ENCODE measurements at places on chromosomes 11 and 22.

DNA sequence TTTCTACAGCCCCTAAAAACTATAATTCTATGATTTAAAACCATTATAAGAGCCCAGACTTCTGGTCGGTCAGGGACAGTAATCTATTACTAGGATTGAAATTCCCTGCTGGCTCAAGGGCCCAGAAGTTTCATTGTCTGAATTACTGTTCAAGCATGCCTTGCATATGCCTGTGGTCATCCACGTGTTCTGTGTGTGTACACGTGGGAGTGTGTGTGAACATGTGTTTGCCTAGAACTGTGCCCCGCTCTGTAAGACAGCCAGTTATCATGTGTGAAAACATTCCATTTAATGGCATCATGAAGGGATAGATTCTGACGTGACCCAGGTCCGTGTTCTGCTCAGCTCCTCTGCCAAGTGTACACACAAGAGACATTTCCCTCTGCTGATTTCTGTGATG, 189.3 kb upstream of the NECTIN1 start:
- no peak for DNase-seq

DNA sequence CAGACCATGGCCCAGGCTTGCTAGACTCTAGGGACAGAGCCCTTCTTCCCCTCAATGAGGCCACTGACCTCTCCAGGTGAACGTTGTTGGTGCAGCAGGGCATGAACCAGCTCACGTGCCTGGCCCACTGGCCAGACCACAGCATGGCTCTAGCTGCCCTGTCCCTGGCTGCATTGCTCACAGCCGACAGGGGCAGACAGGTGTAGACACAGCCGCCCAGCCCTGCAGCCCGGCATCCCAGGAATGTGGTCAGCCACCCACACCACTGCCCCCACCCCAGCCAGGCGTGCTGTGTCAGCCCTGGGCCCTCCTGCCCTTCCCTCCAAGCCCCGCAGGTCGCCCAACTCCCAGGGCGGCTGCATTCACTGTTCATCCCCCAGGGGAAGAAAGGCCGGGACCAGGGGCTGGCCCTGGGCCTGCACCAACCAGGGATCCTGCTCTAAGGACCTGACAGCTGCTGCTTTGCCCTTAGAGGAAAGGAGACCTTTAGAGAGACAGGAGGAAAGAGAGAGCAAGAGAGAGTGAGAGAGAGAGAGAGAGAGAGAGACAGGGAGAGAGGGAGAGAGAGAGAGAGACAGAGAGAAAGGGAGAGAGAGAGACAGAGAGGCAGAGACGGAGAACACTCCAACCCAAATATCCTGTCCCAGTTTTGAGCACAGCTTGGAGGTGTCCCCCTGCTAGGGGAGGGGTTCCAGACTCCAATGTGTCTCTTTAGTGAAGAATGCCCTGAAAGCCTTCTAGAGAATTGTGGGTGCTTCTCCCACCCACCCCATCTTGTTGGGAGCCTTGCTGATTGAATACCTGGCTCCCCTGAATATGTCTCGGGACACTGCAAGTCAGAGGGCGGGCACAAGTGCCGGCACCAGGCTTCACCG, 44.2 kb upstream of the LINC01488 start:
- no peak for DNase-seq

- DNase-seq: no peak
Measured at GRCh38 chr11:128766591-128767081, 72.8 kb downstream of the FLI1 start.

DNA sequence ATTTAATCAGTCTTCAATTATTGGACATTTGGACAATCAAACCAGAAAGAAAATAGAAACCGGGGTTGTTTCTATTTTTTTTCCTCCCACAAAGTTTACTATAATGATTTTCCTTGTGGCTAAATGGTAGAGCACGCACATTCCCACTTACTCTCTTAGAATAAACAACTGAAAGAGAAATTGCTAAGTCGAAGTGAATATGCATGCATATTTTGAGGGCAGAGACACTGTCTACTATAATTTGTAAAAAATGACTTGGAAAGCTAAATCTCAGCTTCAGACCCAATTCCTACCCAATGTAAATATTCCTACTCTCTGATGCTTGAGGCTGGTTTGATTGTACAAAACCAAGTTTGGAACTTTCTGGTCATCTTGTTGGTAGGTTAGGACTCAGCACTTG, 66.7 kb upstream of the PAX6 start:
- DNase-seq: no peak

GRCh38 chr22:38316364-38317121, 690 bp downstream of the CSNK1E start:
- peak; percentile 46 for DNase-seq

DNA sequence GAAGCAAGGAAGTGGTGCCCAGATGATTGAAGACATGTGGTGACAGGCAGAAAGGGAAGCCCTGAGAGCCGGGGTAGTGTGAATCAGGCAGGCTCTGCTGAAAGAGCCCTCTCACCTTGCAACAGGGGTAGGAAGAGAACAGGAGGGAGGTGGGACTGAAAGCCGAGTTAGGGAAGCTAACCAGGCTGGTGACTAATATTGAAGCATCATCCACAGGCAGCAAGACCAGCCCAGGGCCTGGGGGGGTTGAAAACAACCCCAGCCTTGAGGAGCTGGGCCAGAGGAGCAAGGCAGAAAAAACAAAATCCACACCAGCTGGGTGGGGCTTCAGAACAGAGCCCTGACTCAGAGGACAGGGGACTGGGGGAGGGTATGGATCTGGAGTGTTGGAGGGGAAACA, 35.0 kb upstream of the CRTAM start:
- no peak for DNase-seq

- DNase-seq: no peak
Measured at GRCh38 chr11:9874466-9874865, 210.6 kb downstream of the SWAP70 start.

- no peak for DNase-seq
Measured at GRCh38 chr11:101848262-101848661, 66.5 kb upstream of the CEP126 start.

DNA sequence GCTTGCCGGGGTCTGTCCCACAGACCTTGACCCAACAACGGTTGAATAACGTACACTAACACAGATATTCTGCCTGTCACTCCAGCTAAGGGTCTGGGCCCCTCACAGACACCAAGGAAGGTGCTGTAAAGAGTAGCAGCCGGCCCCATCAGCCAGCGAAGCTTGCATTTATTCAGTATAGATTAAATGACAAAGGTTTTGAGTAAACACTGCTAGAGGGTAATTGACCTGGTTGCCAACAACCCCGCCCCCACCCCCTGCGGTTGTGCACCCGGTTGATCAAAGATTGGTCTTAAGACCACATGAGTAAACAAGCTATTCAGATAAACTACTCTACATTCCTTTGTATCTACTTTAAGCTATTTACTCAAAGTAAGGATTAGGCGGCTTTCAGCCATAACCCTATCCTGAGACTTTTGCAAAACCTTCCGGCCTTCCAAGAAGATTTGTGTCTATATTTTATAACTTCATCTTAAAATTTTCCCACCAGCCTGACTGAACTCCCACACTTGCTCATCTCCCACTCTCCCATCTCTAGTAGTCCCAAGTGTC, 4.8 kb upstream of the CKAP5 start:
- DNase-seq: no peak

- DNase-seq: no peak
Measured at GRCh38 chr11:110711448-110711775, 825 bp downstream of the ARHGAP20 start.

- no peak for DNase-seq
Measured at GRCh38 chr11:13698132-13698531, 29.7 kb downstream of the FAR1 start.

- no peak for DNase-seq
Measured at GRCh38 chr11:15947681-15948648, 408.4 kb downstream of the SOX6 start.

- DNase-seq: no peak
Measured at GRCh38 chr11:84906995-84907394, 720.1 kb downstream of the DLG2 start.

DNA sequence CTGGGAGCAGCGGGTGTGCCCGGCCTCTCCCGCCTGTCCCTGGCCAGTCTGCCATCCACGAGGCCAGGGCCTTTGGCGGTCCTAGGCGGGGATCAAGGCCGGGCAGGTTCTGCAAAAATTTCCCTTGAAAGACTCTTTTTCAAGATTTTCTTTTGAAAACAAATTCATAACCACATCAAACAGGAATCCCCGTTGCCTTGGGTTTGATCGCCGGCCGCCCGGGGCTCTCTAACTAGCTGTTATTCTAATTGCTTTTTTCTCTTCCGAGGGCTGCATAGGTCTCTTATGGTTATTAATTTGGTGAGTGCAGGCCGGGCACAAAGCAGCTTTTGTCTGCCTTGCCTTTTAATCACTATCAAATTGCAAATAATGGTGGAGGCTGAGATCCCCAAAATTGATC, 42.0 kb downstream of the CDKN1C start:
- no peak for DNase-seq

- DNase-seq: no peak
Measured at GRCh38 chr22:25334162-25334490, 114.7 kb downstream of the CRYBB2 start.

DNA sequence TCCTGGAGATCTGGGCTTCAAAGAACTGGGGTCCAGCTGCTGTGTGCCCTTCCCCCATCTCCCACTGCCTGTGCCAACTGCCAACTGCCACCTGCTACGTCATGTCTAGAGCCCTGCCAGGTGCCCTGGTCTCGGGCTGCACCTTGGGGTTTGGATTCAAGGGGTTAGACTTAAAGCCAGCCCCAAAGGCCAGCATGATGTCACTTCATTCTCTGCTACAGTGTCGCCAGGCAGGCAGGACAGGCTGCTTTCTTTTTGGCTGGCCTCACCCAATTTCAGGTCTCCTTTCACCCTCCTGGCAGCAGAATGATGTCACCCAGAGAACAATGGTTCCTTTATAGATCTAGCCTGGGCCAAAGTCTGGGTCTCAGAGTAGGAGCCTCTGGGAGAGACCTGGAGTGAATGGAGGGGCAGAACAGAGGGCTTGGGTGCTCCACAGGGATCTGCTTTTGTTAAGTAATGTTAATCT, 79.5 kb upstream of the CRYBB3 start:
- no peak for DNase-seq

DNA sequence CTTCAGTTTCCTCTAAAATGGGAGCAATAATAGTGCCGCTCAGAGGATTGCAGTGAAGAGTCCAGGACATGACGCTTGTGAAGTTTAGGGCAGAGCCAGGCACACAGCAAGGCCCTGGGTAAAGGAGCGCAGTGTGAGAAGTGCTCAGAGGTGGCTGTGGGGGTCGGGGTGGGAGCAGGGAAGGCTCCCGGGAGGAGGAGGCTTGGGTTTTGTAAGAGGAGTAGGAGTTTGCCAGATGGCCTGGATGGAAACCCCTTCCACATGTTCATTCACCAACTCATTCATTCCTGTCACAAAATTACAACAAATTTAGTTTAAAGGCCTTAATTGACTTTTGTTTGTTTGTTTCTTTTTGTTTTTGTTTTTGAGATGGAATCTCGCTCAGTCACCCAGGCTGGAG, 17.0 kb downstream of the CRYBB2 start:
- DNase-seq: no peak

- DNase-seq: no peak
Measured at GRCh38 chr11:105948918-105949590, 73.0 kb downstream of the MSANTD4 start.

- no peak for DNase-seq
Measured at GRCh38 chr11:34439610-34440198, 970 bp downstream of the CAT start.

- DNase-seq: no peak
Measured at GRCh38 chr11:67320011-67320410, 16.7 kb downstream of the SSH3 start.

DNA sequence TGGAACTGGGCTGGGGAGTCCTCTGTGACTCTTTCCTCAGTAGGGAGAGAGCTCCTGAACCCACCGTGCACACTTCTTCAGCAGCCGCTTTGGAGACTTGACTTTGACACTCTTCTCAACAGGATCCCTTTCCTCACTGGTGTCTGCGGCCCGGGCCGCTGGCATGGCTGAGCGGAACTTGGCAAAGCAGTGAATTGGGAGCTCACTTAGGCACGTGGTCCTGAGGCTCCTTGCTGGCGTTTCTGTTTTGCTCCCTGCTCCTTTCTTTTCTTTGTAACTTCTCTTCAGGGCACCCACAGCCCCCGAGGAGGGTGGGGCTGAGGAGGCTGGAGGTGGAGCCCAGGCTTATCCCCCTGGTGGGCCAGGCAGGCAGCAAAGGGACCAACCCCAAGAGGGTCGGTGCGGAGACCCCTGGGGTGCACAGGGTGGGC, 8.4 kb upstream of the KCNQ1OT1 start:
- no peak for DNase-seq

GRCh38 chr11:12785901-12786300, 111.7 kb downstream of the TEAD1 start:
- no peak for DNase-seq

GRCh38 chr22:44848296-44848741, 95.9 kb downstream of the ARHGAP8 start:
- no peak for DNase-seq

DNA sequence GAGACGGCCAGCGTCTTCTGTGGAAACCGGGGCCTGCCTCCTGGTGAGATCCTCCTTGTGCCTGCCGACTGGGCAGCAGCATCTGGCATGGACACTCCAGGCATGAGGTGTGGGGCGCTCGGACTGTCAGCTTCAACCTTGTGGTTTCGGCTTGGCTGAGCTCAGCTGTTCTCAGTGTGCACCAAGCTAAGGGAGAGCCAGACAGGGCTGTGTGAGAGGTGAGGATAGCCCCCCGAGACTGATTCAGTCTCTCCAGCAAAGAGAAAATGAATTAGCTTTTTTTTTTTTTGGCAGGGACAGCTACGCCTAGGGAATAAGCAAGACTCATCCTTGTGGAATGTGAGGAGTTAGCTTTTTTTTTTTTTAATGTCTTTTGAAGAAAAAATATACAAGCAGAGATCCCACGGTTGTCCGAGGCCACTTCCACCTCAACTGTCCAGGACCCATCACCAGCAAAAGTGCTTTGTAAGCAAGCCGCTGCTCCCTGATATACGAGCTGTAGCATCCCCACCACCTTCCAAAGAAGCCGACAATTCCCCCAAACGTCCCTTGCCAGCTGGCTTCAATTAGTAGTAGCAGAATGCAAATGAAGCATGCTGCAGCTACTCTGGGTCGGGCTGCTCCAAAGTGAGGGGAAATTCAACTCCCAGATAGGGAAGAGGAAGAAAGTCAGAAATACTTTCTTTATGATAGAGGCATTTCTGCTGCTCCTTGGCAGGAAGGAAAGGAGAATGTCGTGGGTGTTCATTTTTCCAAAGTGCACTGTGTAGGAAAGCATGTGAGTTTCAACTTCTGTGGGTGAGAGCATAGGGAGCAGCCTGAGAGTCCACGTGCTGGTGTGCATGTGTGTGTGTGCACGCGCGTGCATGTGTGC, 9.7 kb upstream of the THY1 start:
- DNase-seq: no peak

GRCh38 chr11:128298271-128298670, 289.1 kb downstream of the ETS1 start:
- DNase-seq: no peak

GRCh38 chr11:64894070-64894811, 15.8 kb upstream of the EHD1 start:
- DNase-seq: peak; percentile 83

- no peak for DNase-seq
Measured at GRCh38 chr11:68939583-68940555, 36.2 kb downstream of the IGHMBP2 start.

DNA sequence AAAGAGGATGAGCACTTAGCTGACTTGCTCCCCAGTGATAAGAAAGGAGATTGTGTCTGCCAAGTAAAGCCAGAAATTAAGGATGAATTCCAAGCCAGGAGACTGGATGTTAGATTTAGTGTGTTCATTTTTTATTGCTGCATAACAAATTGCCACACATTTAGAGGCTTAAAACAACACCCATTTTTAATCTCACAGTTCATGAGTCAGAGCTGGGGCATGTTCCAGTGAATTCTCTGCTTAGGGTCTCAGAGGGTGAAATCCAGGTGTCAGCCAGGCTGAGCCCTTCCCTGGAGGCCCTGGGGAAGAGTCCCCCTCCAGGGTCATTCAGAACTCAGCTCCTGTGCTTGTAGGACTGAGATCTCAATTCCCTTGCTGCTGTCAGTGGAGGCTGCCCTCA, 352.8 kb downstream of the BUD13 start:
- no peak for DNase-seq
